ENCODE measurements at places on chromosomes 13 and 19. TPM values are rescaled to one million over a fixed set of nuclear protein-coding genes. Genes with fewer than 3 reads are reported as not detected.

Gene FUT2
- total RNA-seq, result not detected

Gene LILRB5
- not detected for total RNA-seq

Gene C19orf67
- total RNA-seq, result not detected

Gene SYDE1
- total RNA-seq, result 42.7 TPM

Gene MISP
- 0.10 TPM for total RNA-seq

Gene ZNF836
- 7.6 TPM for total RNA-seq

Gene KLK5
- total RNA-seq, result not detected

Gene ZNF57
- 2.9 TPM for total RNA-seq

Gene FFAR3
- not detected for total RNA-seq

Gene B3GNT3
- total RNA-seq, result not detected
